Activated naive CD4-positive, alpha-beta T cell treated with Interleukin-2 at 50 U/mL for 16 hours (primary cell): ENCODE measurements at places on chromosomes 11 and 22.

GRCh38 chr11:85961930-85962363, 106.8 kb downstream of the CCDC83 start:
- no peak for DNase-seq

DNA sequence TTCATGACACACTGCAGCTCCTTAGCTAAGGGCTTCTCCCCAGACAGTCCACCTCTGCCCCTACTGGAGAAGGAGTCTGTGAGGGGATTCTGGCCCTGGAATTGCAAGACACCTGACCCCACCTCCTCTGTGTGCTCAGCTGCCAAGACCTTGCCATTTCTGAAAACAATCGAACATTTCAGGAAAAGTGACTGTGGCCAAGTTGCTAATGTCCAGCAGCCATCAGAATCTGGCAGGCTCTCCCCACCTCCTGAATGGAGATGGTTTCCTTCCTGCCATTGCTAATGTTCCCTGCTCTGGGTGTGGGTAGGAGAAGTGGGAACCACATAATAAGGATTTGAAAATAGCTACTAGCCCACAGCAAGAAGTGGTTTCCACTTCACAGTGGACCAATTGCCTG, 127.2 kb upstream of the ALX4 start:
- no peak for DNase-seq

GRCh38 chr11:86978756-86979608, 23.8 kb upstream of the FZD4 start:
- DNase-seq: no peak

DNA sequence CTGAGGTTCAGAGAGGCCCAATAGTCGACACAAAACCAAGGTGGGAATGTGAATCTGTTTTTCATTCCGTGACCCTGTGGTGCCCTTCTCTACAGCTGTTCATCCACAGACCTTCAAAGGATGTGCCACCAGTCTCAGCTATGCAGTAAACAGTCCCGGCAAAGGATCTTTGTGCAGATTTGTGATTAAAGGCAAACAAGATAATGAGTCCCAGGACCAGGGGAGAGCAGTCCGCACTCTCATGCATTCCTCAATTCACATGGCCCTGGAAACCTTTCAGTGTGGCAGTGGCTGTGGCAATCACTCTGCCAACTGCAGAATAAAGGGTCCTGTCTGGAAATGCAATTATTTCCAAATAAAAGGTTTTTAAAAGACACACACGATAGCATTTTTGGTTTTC, 418.6 kb downstream of the TENM4 start:
- no peak for DNase-seq

DNA sequence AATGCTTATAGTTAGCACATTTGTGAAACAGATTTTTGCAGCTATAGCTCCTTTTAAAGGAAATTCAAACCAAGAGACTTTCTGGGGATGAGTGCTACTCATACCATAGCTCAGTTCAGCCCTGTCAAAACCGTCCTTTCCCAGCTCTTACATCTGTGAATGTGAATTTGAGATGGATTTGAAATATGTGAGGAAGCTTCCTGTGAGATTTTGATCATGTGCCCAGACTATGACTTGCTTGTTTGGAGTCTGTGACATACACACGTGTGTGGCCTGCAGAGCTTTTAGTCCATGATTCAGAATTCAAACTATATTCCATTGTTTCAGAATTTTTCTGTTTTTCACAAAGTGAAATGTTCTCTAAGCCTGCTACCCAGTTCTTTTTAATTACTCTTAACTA, 4.4 kb upstream of the MMP1 start:
- DNase-seq: no peak

- DNase-seq: peak; percentile 29
Measured at GRCh38 chr11:88484873-88485621, 147.5 kb upstream of the CTSC start.

DNA sequence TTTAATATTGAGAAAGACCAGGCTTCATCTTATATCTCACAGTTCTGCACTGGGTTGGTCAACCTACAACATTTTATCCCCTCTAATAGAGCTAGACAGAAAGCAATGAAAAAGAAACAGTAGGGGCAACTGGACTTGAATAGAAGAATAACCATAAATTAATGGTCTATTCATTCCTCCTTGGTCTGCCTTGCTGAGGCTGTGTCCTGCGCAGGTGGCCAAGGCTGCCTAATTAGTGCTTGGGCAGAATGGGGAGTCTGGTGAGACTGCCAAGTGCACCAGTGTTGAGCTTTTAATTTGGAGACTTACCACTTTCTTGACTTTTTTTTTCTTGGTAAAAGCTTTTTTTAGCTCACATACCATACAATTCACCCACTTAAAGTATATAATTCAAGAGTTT, 35.0 kb upstream of the SPON1 start:
- DNase-seq: no peak

- no peak for DNase-seq
Measured at GRCh38 chr11:37456746-37457145, 858.7 kb upstream of the RAG2 start.

- DNase-seq: no peak
Measured at GRCh38 chr11:70491696-70492472, 93.6 kb downstream of the CTTN start.
